ENCODE measurements at places on chromosomes 4 and X. TPM values are rescaled to one million over a fixed set of nuclear protein-coding genes. Genes with fewer than 3 reads are reported as not detected.

The GAGE1 gene
- total RNA-seq, result not detected

The ZC4H2 gene
- 15.0 TPM for total RNA-seq

The XG gene
- not detected for total RNA-seq

The CT83 gene
- total RNA-seq, result not detected

The USP17L29 gene
- total RNA-seq, result not detected

The UGT2B17 gene
- not detected for total RNA-seq

The SSX1 gene
- total RNA-seq, result not detected

The POF1B gene
- total RNA-seq, result 0.23 TPM

The ADAMTS3 gene
- 13.1 TPM for total RNA-seq

The GRID2 gene
- 56.5 TPM for total RNA-seq

The TMEM35A gene
- total RNA-seq, result 125 TPM

The FRAS1 gene
- 47.7 TPM for total RNA-seq

The SLC7A11 gene
- total RNA-seq, result 52.1 TPM

The NPY1R gene
- total RNA-seq, result 19.8 TPM

The TLR2 gene
- 1.6 TPM for total RNA-seq

The MAGEA9B gene
- not detected for total RNA-seq

The SPANXA1 gene
- total RNA-seq, result not detected

The SYN1 gene
- 36.7 TPM for total RNA-seq

The SPATA18 gene
- total RNA-seq, result 6.0 TPM

The SUPT20HL1 gene
- not detected for total RNA-seq

The FLNA gene
- 93.4 TPM for total RNA-seq

The AMER1 gene
- 11.3 TPM for total RNA-seq

The KIF4A gene
- 5.8 TPM for total RNA-seq

The MND1 gene
- 9.5 TPM for total RNA-seq

The HTATSF1 gene
- total RNA-seq, result 81.7 TPM

The SULT1E1 gene
- 12.7 TPM for total RNA-seq

The NAAA gene
- total RNA-seq, result 16.6 TPM

The DEFB131A gene
- not detected for total RNA-seq

The SRPX gene
- total RNA-seq, result 5.3 TPM

The SOD3 gene
- 1.4 TPM for total RNA-seq

The GRK4 gene
- total RNA-seq, result 56.1 TPM

The SETD7 gene
- 20.3 TPM for total RNA-seq

The ZNF157 gene
- total RNA-seq, result 5.1 TPM

The SPANXA2 gene
- total RNA-seq, result not detected

The P2RY8 gene
- total RNA-seq, result under 0.01 TPM

All from diencephalon (tissue), 1 donor.